Sigmoid colon (tissue), 7 donors: ENCODE measurements at places on chromosomes 7 and 10. TPM values are rescaled to one million over a fixed set of nuclear protein-coding genes. Genes with fewer than 3 reads are reported as not detected.
A peak's percentile ranks its signal among the peaks of the same experiment; 100 is the strongest.

- H3K27me3 ChIP-seq = no peaks in the 10 kb centered on the region
- H3K4me3 ChIP-seq = no peak overlapping the region
- no peak overlapping the region for H3K27ac ChIP-seq
- no peak for DNase-seq
- no peaks in the 10 kb centered on the region for H3K36me3 ChIP-seq
Observed at GRCh38 chr10:50641626-50642025, 17.9 kb upstream of the SGMS1 start.

GRCh38 chr7:42869131-42870020 is 42.5 kb downstream of the C7orf25 start:
- H3K36me3 ChIP-seq = no peaks in the 10 kb centered on the region
- H3K27ac ChIP-seq = peak overlapping the region; percentile 12
- peaks cover 10% of the 10 kb centered on the region for H3K4me1 ChIP-seq
- no peak for DNase-seq

GRCh38 chr7:72430531-72430930 is 18.4 kb upstream of the CALN1 start:
- no peaks in the 10 kb centered on the region for H3K27me3 ChIP-seq
- no peak overlapping the region for H3K27ac ChIP-seq
- no peak overlapping the region for H3K4me3 ChIP-seq
- DNase-seq = no peak
- no peaks in the 10 kb centered on the region for H3K4me1 ChIP-seq

GRCh38 chr7:93601363-93601762 is 26.8 kb upstream of the CALCR start:
- no peak overlapping the region for H3K27ac ChIP-seq
- no peak overlapping the region for H3K4me3 ChIP-seq
- H3K27me3 ChIP-seq = no peaks in the 10 kb centered on the region
- H3K4me1 ChIP-seq = no peaks in the 10 kb centered on the region
- DNase-seq = no peak

DNA sequence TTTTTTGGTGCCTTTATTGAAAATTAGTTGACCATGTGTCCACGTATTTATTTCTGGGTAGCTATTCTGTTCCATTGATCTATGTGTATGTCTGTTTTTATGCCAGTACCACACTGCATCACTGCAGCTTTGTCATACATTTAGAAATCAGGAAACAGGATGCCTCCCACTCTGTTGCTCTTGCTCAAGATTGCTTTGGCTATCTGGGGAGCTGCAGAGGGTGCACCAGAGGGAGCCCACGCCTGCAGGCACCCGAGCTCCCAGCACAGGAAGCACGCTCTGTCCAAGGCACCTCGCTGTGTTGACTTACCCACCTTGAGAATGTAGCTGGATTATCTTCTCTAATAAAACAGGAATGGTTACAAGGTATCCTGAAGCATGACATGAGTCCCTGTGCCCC is 301.7 kb downstream of the TCERG1L start:
- H3K27me3 ChIP-seq = no peaks in the 10 kb centered on the region
- no peak overlapping the region for H3K4me3 ChIP-seq
- H3K36me3 ChIP-seq = no peaks in the 10 kb centered on the region
- H3K4me1 ChIP-seq = no peaks in the 10 kb centered on the region

GRCh38 chr10:84179059-84179710 is 5.6 kb downstream of the GPR15LG start:
- DNase-seq = no peak
- H3K4me1 ChIP-seq = no peaks in the 10 kb centered on the region
- H3K27ac ChIP-seq = peak overlapping the region; percentile 20

- no peaks in the 10 kb centered on the region for H3K27me3 ChIP-seq
- DNase-seq = no peak
- H3K4me3 ChIP-seq = no peak overlapping the region
- H3K4me1 ChIP-seq = no peaks in the 10 kb centered on the region
- no peak overlapping the region for H3K27ac ChIP-seq
Observed at GRCh38 chr10:128898133-128898915, 568.7 kb upstream of the MGMT start.

DNA sequence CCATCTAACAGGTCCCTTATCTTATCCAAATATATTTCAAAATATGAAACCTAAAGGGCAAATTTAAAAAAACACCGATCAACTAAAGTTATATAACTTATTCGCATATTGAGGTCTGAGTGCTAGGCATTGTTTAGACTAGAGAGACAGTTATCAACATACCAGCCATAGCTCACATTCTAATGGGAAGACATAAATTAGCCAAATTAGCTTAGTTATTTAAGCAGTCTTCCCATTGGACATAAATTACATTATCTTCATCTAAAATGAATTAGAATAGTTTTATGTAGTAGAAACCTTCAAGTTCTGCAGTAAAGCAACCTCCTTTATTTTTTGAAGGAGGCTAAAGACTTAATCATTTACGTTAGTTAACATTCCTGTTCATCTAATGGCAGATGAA is 17.4 kb downstream of the KIF5B start:
- H3K27me3 ChIP-seq = no peaks in the 10 kb centered on the region
- peaks cover 52% of the 10 kb centered on the region for H3K4me1 ChIP-seq

DNA sequence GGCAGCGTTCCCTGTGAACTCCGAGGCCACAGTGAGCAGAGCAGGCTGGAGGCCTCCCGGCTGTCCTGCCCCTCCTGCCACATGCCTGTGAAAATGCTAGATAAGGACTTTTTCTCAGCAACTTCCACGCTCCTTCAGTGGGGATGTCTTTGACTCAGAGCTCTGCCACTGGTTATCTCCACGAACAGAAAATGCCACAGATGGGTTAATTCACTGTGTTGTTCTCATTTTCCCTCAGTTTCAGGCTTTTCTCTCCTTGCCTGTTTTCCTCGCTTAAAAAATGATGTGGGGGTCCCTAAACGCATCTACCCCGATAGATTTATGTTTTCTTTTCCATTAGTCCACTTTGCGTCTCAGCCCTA is 51.3 kb downstream of the IKZF1 start:
- no peak overlapping the region for H3K27ac ChIP-seq
- no peaks in the 10 kb centered on the region for H3K36me3 ChIP-seq
- no peaks in the 10 kb centered on the region for H3K4me1 ChIP-seq
- DNase-seq = peak; percentile 61

GRCh38 chr7:37432281-37432920 is 16.3 kb downstream of the ELMO1 start:
- H3K27ac ChIP-seq = no peak overlapping the region
- no peaks in the 10 kb centered on the region for H3K27me3 ChIP-seq
- H3K4me1 ChIP-seq = no peaks in the 10 kb centered on the region

DNA sequence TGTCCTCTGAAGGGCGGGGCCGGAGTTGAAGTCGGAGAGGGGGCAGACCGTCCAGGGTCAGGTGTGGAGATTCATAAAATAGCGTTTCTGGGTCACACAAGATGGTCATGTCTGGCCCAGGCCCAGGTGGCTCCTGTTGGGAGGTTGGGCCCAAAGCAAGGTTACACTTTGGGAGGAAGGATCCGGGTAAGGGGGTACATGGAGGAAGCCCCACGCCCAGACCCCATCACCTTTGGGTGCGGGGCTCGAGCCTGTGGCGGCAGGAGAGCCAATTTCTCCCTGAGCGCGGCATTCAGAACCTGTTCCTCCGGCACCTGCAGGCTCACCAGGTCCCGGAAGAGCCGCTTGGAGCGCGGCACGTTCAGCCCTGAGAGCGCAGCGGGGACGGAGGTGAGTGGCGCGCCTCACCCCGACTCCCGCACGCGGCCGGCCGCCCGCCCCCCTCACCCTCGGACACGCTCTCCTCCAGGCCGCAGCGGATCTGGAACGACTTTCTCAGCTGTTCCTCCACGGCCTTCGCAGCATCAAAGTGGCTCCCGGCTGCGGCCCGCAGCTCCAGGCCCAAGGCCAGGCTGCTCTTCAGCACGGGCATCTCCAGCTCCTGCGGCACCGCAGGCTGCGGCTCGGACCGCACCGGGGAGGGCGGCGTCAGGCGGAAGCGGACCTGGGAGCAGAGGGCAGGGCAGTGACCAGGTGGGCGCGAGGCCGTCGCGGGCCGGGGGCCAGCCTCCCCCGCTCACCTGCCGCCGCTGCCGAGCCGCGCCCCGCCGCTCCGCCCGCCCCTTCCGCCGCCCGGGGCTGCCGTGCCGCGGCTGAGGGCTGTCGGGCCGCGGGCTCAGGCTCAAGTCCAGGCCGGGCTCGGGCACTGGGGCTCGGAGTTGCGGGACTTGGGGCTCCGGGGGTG is 644 bp downstream of the PPP1R35 start:
- peak overlapping the region; percentile 94 for H3K27ac ChIP-seq
- no peaks in the 10 kb centered on the region for H3K27me3 ChIP-seq
- peaks cover 27% of the 10 kb centered on the region for H3K36me3 ChIP-seq
- H3K4me1 ChIP-seq = peaks cover 36% of the 10 kb centered on the region

- H3K4me1 ChIP-seq = peaks cover 24% of the 10 kb centered on the region
- no peak for DNase-seq
- H3K4me3 ChIP-seq = no peak overlapping the region
- no peak overlapping the region for H3K27ac ChIP-seq
- H3K36me3 ChIP-seq = no peaks in the 10 kb centered on the region
Observed at GRCh38 chr7:26705567-26705966, 158.8 kb downstream of the SKAP2 start.

Gene LRRN3
- 0.49 TPM for total RNA-seq

Gene CCDC172
- total RNA-seq = not detected

Gene GPR158
- 0.16 TPM for total RNA-seq

Gene TMEM229A
- not detected for total RNA-seq
